ENCODE measurements at places on chromosomes 7 and 10.

- no peak for DNase-seq
Observed at GRCh38 chr7:136883046-136883445, 14.6 kb downstream of the CHRM2 start.

GRCh38 chr10:78830062-78830975, 238.4 kb upstream of the ZMIZ1 start:
- DNase-seq = no peak

- DNase-seq = no peak
Observed at GRCh38 chr10:17548770-17549169, 68.4 kb downstream of the HACD1 start.

- no peak for DNase-seq
Observed at GRCh38 chr7:79770063-79770462, 316.6 kb upstream of the MAGI2 start.

GRCh38 chr7:138952791-138953190, 28.4 kb downstream of the KIAA1549 start:
- DNase-seq = no peak

- DNase-seq = no peak
Observed at GRCh38 chr10:77202857-77203256, 434.8 kb downstream of the KCNMA1 start.

DNA sequence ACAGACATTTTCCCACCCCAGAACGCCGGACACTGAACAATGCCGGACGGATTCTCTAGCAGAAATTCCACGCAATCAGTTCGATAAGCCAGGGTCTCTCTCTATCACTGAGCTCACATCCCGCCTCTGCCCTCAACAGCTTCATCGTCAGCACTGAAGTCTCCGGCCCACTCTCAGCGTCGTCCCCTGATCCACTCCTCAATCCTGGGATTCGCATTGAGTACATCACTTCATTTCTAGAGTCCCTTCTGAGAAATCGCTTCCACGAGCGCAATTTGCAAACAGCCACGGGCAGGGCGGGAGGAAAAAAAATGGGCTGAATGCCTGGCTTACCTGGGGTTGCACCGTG, 365 bp downstream of the YME1L1 start:
- no peak for DNase-seq

DNA sequence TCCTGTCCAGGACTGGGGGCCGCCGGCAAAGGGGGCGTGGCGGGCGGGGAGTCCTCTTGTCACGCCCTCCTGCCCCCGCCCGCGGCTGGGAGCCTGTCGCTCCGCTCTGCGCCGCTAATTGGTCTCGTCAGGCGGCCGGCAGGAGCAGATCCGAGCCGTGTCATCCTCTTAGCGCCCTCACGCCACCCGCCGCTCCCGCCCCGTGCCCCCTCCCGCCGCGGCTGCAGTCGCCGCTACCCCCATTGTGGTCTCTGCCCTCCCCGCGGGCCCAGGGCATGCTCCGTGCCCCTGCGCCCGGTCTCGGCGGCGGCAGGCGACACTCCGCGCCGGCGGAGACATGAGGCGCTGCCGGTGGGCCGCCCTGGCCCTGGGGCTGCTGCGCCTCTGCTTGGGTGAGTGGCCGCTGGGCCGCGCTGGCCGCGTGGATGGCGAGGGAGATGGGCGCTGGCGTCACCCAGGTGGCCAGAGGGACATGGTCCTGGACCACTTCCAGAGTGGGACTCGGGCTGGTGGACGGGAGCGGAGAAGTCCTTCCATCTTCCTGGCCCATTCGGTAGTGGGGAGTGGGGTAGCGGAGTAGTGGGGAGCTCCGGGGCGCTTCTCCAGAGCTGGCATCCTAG, at the start of gene CDHR1:
CDHR1 (plus strand) TSS at position 114 of the 620 bp plus-strand sequence; CDS start at position 338, 224 bp downstream.
- DNase-seq = no peak

GRCh38 chr10:114550756-114551635, 107.1 kb downstream of the ABLIM1 start:
- DNase-seq = peak; percentile 61

DNA sequence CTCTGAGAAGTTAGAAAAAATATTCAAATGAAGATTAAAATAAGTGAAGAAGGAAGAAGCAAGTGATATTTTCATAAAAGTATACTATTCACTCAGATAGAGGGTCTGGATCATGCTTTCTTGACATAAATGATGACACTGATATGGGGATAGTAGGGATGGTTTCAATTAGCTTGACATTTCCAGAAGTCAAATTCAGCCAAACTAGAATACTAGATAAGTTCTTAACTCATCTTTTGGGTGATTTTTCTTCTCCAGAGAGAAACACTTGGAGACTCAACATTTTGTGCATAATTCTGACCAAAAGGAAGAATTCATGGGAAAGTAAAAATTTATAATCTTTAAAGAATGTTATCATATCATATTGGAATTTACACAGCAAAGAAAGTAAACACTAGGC, 152.0 kb upstream of the LRGUK start:
- DNase-seq = no peak

GRCh38 chr7:100467638-100468373, 3.7 kb upstream of the SPACDR start:
- no peak for DNase-seq

- peak; percentile 60 for DNase-seq
Observed at GRCh38 chr7:82443547-82444219, at the start of gene CACNA2D1. Gene CACNA2D1, minus strand, starts transcription at chr7:82443777.

GRCh38 chr10:132162590-132163277, 24.0 kb upstream of the DPYSL4 start:
- DNase-seq = no peak

DNA sequence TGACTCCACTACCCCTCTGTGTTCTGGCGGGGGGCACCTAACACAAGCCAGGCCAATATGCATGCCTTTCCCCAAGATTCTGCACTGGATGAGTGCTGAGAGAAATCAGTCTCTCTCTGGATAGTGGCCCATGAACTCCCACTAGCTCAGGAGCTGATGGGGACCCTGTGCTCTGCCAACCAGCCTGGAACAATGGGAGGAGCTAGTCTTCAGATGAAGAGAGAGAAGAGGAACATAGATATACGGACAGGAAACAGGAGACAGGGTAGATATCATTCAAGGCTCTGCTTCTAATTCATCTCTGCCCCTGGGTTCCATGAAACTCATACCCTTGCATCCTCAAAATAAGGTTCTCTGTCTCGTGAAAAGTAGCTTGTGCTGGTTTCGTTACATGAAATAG, 27.9 kb upstream of the PLXNA4 start:
- no peak for DNase-seq

GRCh38 chr10:115065801-115066200, 27.4 kb upstream of the ATRNL1 start:
- DNase-seq = no peak

DNA sequence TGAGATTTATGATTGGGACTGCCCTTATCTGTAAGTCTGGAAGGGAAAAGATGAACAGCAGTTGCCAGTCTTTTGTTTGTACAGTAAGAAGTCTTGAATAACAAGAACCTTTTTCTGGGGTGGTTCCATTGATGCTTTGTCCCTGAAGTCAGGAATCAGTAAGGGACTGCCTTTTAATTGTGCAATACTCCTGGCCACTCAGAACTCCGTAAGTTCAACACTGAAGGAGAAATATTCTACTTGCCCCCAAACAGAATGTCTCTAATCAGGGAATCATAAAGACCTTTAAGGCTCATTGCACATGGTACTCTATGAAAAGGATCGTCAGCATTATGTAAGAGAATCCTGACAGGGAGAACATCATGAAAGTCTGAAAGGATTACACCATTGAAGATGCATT, 361.4 kb downstream of the EXOC4 start:
- no peak for DNase-seq

DNA sequence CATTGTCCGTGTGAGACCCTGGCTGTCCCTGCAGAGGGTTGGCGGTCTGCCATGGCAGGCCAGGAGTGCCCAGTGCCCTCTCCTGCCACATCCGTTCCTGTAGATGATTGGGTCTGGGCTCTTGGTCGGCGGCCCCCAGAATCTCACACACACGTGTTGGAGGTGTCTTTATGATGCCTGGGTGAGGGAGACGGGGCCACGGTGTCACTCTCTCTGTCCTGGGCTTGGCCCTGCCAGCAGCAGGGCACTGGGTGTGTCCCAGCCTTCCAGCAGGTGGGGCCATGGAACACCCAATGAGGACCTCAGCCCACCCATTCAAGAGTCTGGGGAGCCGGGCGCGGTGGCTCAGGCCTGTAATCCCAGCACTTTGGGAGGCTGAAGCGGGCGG, 30.2 kb downstream of the UNC5B start:
- DNase-seq = no peak

GRCh38 chr10:3624367-3624766, 160.6 kb downstream of the KLF6 start:
- no peak for DNase-seq

DNA sequence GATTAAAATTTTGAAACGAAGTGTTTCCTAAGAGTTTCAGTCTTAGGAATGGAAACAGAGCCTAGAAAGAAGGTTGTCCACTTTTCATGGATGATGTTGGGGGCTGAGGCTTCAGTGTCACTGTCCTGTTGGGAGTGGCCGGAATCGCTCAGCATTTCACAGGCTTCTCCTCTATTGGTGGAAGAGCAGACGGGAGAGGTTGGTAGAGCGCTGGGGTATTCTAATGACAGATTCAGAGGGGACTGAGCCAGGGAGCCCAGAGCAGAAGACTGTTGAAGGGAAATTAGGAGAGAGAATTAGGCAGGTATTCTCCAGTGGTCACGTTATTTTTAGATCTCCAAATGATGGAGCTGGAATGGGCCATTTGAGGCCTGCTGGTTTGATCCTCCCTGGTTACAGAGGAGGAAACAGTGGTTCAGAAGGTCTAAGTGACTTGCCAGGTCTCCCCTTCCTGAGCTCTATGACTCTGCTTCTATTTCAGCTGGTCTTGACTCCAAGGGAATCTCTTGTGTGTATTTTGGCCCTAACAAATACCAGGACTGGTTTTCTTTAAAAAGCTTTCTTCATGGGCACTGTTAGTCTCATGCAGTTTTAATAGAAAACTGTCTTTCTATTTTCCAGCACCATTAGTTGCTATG, 35.7 kb upstream of the EEPD1 start:
- DNase-seq = no peak

DNA sequence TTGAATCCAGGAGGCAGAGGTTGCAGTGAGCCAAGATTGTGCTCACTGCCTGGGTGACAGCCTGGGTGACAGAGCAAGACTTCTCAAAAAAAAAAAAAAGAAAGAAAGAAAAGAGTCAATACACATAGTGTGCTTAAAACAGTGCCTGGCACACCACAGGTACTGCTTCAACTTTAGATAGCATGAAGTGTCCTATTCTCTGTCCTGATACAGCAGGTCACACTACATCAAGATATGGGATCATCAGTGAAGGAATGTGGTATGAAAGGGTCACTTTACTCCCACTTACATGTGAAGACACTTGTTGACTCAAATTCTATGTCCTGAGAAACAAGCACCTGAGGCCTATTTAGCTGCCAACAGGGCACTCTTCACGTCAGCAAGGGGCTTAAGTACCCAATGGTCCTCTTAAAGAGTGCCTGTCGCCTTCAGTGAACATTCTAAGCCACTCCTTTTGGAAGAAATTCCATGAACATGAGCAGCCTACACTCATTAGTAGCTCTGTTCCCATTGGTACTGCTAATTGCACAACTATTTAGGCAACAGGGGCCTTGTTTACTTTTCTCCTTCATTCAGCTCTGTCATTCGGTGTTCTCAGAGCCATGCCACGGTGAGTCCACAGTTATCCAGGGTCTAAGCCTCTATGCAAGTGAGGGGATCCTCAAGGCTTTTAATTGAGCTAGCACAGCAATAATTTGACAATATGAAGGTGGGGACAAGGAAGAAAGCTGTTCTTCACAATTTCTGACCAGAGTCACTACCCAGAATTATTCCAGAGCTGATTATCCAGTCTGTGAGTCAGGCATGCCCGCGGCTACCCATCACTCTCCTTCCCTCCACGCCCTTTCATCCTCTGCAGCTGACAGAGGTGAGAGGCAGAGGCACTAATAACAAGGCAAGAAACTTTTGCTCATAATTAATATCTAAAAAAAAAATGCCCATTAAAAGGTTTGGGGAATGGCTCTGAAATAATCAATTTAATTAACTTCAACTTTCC, 56.6 kb upstream of the PTN start:
- DNase-seq = no peak

DNA sequence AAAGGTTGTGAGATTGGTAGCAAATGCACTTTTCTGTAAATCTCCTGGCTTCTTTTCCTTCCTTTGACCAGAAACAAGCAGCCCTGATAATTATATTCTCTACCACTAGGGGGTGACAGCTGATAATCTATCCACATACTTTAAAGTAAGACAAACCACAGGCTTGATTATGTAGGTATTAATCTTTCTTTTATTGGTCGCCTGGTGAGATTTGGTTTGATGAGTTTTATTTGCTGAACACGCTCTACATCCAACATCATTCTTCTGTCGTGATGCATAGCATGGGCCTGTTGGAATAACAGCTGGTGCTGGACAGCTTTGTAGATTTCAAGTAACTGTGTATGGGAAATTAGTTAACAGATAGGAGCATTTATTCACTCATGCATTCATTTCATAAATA, 63.5 kb downstream of the ZNF365 start:
- DNase-seq = peak; percentile 1

DNA sequence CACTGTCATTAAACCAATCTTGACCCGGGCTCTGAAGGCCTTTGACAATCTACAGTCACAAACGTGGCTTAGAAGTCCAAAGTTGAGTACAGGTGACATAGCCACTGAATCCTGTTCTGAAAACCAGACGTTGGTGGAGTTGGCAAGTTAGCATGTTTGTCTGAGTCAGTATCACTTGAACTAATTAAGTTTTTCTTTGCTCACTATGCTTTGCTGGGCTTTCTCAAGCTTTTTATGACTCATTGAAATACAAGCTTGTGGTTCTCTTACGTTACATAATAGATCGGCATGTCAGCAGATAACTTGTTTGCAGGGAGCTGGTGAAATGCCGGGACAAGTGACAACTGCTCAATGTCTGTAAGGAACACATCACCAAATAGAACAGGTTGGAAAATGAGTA, 53.8 kb downstream of the ARL5B start:
- no peak for DNase-seq

DNA sequence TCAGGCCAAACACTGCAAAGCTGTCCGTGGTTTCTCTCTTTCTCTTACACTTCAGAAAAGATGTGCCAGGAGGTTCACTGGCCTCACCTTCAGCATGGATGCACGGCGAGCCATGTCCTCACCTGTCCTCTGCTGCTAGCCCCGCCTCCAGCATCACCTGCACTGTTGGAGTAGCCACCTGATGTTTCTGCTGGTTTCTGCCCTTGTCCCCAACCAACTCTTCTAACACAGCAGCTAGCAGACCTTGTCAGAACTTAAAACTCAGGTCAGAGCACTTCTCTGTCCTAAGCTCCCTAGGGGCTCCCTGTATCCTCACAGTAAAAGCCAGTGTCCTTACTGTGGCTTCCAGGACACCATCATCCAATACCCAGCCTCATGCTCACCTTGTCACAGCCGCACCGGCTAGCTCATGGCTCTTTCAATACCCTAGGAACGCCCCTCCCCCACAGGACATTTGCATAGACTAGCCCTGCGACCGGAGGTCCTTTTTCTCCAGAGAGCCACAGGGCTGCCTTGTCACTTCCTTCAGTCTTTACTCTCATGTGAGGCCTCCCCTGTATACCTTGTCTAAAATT, 15.2 kb downstream of the PALD1 start:
- DNase-seq = no peak

DNA sequence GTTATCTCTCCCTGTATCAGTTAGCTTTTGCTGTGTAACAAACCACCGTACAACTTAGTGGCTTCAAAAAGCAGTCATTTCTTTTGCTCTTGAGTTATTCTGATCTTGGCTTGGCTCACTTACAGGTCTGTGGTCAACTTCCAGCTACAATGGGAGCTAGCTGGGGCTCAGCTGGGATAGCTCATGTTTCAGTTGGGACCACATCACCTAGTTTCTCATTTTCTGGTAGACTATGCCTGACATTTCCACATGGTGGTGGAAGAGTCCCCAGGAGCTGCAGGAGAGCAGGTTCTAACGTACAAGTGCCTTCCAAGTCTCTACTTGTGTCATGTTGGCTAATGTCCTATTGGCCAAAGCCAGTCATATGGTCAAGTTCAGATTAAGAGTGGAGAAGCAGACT, 25.8 kb upstream of the PIP4K2A start:
- DNase-seq = no peak

Data from NCI-H2107 (cell line).